Stomach (tissue), 19 donors: ENCODE measurements at places on chromosomes 5 and 9.
A peak's percentile ranks its signal among the peaks of the same experiment; 100 is the strongest.

GRCh38 chr9:83280268-83280667 lies 217.3 kb upstream of the RASEF start:
- DNase-seq: no peak

DNA sequence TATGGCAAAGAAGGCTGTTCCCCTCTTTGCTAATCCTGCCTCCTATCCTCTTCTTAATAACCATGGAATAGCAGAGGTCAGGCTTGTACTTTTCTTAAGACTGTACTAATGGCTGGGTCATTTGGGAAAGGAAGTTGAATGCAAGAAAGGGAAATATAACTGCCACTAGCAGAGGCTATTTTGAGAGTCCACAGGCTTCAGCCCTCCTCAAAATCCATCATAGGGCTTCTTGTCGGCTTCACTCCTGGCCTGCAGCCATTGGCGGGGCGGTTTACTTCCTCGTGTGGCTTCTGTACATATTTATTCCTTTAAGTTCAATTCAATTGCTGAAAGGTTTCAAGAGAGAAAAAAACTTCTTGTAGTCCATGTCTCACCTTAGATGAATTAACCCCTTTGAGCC lies 2.8 kb upstream of the PARP8 start:
- DNase-seq: peak; percentile 76

DNA sequence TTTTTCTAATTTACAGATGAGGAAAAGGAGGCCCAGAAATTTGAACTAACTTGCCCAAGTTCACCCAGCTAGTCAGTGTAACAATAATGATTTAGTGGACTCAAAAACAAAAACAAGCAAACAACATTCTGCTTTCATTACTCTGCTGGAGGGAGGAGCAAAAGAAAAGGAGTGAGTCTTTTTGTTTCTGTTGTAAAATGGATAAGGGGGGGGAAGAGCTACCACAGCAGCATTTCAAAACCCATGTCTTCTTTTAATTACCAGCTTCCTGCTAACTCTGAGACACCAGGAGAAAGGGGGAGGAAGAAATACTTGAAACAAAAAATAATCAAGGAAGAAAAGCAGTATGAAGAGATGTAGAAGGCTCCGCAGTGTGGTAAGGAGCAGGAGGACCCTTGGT lies 39.2 kb upstream of the EQTN start:
- no peak for DNase-seq

GRCh38 chr9:106177216-106177615 lies 482.9 kb downstream of the TMEM38B start:
- no peak for DNase-seq

GRCh38 chr5:54103871-54104270 lies 206.5 kb downstream of the ARL15 start:
- DNase-seq: no peak

DNA sequence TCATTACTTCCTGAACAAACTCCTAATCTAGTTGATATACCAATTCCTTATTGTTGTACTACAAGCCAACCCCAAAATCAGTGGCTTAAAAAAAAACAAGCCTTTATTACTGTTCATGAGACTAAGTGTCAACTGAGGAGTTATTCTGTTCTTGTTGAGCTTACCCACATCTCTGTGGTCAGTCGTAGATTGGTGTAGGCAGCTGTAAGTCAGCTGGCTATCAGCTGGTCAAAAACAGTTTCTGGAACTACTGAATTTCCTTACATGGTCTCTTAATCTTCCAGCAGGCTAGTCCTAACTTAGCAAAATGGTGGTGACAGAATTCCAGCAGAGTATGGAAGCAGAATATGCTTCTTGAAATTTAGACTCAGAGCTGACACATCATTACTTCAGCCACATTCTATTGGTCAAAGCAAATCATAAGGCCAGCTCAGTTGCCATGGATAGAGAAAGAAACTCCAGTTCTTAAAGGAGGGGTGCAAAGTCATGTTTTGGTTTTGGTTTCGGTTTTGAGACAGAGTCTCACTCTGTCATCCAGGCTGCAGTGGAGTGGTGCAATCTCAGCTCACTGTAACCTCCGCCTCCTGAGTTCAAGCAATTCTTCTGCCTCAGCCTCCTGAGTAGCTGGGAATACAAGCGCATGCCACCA lies 386.1 kb upstream of the MPDZ start:
- no peak for DNase-seq

DNA sequence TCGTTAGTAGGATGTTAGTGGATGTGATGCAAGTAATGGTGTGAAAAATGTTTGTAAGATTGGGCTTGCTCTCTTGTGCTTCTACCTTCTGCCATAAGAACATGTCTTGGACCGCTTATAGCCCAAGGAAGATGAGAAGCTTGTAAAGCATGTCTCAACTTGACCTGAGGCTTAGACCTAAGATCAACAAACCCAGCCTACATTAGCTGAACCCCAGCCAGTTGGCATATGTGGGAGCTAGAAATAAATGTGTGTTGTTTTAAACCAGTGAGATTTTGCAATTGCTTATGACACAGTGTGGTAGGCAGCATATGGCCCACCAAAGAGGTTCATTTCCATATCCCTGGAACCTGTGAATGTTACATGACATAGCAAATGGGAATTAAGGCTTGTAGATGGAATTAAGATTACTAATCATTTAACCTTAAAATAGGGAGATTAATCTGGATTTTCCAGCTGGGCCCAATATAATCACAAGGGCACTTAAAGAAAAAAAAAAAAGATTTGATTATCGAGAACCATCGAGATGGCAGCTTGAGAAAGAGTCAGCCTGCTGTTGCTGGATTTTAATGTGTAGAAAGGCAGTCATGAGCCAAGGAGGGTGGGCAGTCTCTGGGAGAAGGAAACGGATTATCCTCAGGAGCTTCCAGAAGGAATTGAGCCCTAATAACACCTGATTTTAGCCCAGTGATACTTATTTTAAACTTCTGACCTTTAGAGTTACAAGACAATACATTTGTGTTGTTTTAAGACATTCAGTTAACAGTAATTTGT lies 27.3 kb upstream of the EDIL3 start:
- no peak for DNase-seq

GRCh38 chr9:126836216-126836615 lies 24.2 kb upstream of the ZBTB34 start:
- DNase-seq: no peak

DNA sequence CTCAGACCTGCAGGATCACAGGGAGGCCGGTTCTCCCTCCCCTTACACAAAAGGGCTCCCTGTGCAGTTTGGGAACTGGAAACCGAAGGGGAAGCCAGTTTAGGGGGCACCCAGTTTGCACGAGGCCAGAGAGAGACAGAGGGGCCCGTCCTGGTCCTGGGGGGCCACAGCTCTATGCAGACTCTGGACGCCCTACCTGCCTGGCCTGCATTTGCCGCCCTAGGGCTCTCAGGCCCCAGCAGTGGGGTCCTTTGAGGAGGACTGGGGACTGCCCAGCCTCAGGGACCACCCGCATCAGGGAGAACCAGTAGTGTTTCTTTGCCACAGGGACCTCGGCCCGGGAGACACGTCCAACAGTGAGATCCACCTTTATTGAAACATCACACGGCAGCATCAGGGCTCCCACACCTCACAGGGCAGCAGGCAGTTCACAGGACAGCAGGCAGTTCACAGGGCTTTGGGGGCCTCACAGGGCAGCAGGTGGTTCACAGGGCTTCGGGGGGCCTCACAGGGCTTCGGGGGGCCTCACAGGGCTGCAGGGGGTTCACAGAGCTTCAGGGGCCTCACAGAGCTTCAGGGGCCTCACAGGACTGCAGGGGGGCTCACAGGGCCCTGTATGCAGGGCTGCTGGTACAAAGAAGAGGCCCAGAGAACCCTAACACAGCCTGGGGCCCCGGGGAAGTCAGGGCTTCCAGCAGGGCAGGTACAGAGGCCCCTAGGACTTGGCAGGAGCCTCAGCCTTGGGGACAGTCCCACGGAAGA lies 648 bp upstream of the NSMF start:
- DNase-seq: no peak

DNA sequence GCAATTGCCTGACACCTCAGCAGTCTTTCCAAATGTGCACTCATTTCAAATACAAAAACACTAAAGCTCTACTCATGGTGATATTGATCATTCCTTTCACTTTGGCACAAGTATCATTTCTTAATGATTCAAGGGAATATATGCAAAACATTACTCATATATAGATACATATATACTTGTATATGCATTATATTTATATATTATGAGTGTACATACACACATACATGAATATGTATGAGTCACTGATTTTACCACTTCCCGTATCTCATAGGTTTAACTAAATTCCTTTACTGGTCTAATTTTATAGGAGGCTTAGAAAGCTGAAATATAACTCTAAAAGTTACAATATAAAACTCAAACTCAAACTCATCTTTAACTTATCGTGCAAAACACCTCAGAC lies 156.5 kb downstream of the CDH9 start:
- no peak for DNase-seq

DNA sequence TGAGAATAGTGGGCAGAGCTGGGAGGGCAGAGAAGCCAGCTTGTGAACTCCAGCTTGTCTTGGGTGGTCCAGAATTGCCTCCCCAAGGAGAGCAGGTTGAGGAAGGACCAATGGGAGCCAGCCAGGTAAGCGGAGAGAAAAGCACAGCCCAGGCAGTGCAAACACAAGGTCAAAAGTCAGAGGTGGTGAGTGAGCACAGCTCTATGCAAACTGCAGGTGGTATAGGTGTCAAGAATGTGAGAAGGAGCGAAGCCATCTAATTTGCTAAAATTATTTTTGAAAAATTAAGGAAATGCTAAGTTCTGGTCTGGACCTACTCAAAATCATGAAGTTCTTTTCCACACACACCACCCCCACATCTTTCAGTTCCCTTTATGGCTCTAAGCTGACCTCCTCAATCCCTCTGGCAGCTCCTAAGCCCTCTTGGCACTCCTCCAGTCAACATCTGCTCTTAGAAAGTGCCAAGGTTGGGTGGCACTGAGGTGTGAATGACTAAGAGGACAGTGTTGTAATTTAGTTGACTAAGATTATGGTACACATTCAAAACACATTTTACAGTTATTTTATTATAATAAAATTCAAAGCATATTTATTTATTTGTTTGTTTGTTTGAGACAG lies 6.6 kb upstream of the OTULINL start:
- DNase-seq: peak; percentile 76

- DNase-seq: no peak
Measured at GRCh38 chr9:122930541-122931225, 629 bp downstream of the ZBTB26 start.

- DNase-seq: no peak
Measured at GRCh38 chr5:149210225-149210624, 61.4 kb upstream of the AFAP1L1 start.

DNA sequence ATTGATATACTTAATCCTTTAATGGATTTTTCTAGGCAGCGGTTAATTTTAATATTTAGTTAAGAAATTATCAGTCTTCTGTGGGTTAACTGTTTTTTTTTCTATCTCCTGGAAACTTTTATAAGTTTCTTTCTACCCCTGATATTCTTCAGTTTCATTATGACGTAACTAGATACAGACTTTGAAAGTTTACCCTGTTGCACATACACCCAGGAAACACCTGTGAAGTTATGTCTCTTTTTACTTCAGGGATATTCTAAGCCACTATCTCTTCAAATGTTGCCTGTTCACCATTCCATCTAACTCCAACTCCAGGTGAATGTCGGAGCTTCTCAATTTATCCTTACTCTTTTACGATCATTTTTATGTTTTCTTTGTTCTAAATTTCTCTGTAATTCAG lies 329.0 kb downstream of the ICE1 start:
- DNase-seq: no peak

- peak; percentile 57 for DNase-seq
Measured at GRCh38 chr5:38621840-38622437, 65.5 kb upstream of the LIFR start.

- no peak for DNase-seq
Measured at GRCh38 chr5:104998572-104998971, 1436.0 kb upstream of the NUDT12 start.

GRCh38 chr5:14364576-14365472 lies 216.8 kb upstream of the OTULINL start:
- peak; percentile 72 for DNase-seq

DNA sequence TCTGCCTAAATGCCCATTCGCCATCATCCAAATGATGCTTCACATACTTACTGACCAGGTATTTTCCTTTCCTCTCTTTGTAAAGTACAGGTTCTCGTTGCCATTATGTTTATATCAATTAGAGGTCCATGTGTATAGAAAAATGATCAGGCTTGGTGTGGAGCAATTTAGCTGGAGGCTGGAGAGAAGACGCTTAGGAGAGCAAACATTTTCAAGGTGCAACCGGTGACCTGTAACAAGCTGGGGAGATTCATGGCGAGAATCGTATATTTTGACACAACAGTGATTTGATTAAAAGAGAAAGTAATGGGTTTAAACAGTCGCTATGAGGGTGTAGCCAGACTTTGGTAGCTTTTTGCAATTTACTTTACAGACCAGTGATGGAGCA lies 170.9 kb upstream of the TBCA start:
- DNase-seq: no peak

GRCh38 chr5:143812085-143812705 lies at the start of gene HMHB1:
TSS of gene HMHB1 (plus strand) at chr5:143812161.
- DNase-seq: no peak

GRCh38 chr9:70883056-70883455 lies 238.4 kb downstream of the TRPM3 start:
- no peak for DNase-seq

- DNase-seq: no peak
Measured at GRCh38 chr5:156120777-156121176, 206.2 kb upstream of the SGCD start.

DNA sequence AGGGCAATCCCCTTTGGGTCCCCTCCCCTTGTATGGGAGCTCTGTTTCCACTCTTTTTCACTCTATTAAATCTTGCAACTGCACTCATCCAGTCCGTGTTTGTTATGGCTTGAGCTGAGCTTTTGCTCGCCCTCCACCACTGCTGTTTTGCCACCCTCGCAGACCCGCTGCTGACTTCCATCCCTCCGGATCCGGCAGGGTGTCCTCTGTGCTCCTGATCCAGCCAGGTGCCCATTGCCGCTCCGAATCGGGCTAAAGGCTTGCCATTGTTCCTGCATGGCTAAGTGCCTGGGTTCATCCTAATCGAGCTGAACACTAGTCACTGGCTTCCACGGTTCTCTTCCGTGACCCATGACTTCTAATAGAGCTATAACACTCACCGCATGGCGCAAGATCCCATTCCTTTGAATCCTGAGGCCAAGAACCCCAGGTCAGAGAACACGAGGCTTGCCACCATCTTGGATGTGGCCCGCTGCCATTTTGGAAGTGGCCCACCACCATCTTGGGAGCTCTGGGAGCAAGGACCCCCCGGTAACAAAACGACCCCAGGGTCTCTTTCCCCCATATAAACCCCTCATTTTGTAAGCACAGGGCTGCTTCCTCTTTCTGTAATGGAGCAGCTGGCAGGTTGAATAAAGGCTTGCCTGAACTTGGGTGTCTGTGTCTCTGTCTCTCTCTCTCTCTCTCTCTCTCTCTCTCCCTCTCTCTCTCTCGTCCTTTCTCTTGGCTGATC lies 1166.2 kb downstream of the TAF11L14 start:
- DNase-seq: no peak

DNA sequence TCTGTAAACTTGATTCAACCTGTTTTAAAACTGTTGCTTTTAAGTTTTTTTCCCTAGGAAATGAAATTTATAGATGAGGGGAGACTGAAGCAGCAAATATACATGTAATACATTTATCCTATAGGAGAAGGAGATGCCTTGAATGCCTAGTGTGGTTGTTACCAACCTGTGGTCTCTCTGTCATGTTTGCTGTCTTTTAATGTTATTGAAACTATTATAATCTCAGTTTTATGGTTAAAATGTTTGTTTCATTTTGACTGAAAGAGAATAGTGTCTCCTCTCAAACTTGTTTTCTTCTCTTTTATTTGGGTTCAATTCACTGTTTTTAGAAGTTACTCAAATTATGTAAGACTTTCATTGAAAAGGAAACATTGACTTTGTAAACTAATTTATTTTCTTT lies 15.8 kb downstream of the MRPL22 start:
- no peak for DNase-seq
